ENCODE measurements at places on chromosomes 3 and 15.

DNA sequence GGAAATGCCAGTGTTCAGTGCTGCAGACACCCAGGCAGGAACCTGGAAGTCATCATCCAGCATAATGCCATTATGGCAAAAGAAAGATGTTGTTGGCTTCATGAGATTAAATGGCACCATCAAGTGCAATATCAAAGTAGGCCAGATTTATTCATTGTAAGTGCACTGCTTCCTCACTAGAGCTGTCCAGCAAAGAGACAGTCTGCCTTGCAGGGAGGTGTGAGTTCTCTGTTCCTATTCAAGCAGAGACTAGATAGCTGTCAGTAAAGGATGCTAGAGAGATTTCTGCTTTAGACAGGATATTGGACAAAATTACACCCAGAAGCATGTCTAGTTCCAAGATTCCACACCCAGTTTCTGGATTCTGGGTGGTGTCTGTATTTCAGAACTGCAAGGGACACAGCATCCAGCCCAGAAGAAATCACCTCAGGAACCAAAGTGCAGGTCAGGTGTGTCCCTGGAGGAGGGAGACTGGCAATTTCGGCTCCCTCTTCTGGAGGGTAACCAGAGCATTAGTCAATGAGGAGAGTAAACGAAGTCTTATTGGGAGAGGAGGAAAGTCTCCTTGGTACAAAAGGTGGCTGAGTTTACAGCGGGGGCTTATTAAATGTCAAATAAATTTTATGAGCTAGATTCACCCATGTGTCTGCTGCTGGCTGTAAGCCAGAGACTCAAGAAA is 377.3 kb downstream of the EPHB1 start:
- H3K27me3 ChIP-seq, result peaks cover 34% of the 10 kb centered on the region
- H3K27ac ChIP-seq, result no peak overlapping the region
- H3K4me1 ChIP-seq, result no peaks in the 10 kb centered on the region
- H3K4me3 ChIP-seq, result no peak overlapping the region

- no peak overlapping the region for H3K4me3 ChIP-seq
- H3K27ac ChIP-seq, result no peak overlapping the region
- no peaks in the 10 kb centered on the region for H3K27me3 ChIP-seq
- DNase-seq, result peak; percentile 39
These were observed 4.4 kb downstream of the NAALADL2 start for GRCh38 chr3:174863488-174863887.

- peaks cover 8% of the 10 kb centered on the region for H3K4me1 ChIP-seq
- peaks cover 4% of the 10 kb centered on the region for H3K27me3 ChIP-seq
These were observed 107.3 kb downstream of the MINAR1 start for GRCh38 chr15:79539401-79539800.

GRCh38 chr3:139118835-139119234 is 74.1 kb upstream of the PRR23C start:
- no peak for DNase-seq
- no peaks in the 10 kb centered on the region for H3K27me3 ChIP-seq
- H3K4me3 ChIP-seq, result no peak overlapping the region
- no peaks in the 10 kb centered on the region for H3K36me3 ChIP-seq
- H3K4me1 ChIP-seq, result peaks cover 21% of the 10 kb centered on the region
- H3K27ac ChIP-seq, result no peak overlapping the region

DNA sequence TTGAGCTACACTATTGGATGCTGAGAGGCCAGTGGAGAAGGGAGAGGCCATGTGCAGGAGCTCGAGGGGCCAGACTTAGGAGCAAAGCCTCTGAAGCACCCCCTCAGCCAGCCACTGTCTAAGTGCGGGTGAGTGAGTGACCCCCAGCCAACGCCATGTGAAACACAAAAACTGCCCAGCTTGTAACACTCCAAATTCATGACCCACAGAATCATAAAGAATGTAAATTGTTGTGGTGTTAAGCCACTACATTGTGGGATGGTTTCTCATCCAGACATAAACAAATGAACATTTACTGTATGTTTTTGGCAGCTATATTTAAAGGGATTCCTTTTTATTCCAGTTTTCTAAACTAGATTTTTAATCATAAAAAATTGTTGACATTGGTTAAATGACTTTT is 27.2 kb upstream of the TMEM158 start:
- no peaks in the 10 kb centered on the region for H3K36me3 ChIP-seq
- no peaks in the 10 kb centered on the region for H3K27me3 ChIP-seq
- no peak overlapping the region for H3K27ac ChIP-seq
- DNase-seq, result no peak
- H3K4me1 ChIP-seq, result no peaks in the 10 kb centered on the region
- H3K4me3 ChIP-seq, result no peak overlapping the region

GRCh38 chr3:187997946-187998561 is 155.9 kb upstream of the LPP start:
- H3K36me3 ChIP-seq, result no peaks in the 10 kb centered on the region
- H3K4me1 ChIP-seq, result no peaks in the 10 kb centered on the region
- no peak for DNase-seq
- H3K27me3 ChIP-seq, result no peaks in the 10 kb centered on the region
- H3K4me3 ChIP-seq, result no peak overlapping the region

- no peak overlapping the region for H3K4me3 ChIP-seq
- H3K36me3 ChIP-seq, result no peaks in the 10 kb centered on the region
- no peaks in the 10 kb centered on the region for H3K4me1 ChIP-seq
- DNase-seq, result no peak
These were observed 394.5 kb downstream of the MECOM start for GRCh38 chr3:169269005-169269404.

GRCh38 chr15:57059026-57059660 is 140.7 kb downstream of the TCF12 start:
- no peak overlapping the region for H3K27ac ChIP-seq
- no peak overlapping the region for H3K4me3 ChIP-seq
- no peaks in the 10 kb centered on the region for H3K4me1 ChIP-seq
- no peak for DNase-seq
- H3K36me3 ChIP-seq, result no peaks in the 10 kb centered on the region
- H3K27me3 ChIP-seq, result no peaks in the 10 kb centered on the region
